ENCODE measurements at places on chromosomes 6 and 20.
A peak's percentile ranks its signal among the peaks of the same experiment; 100 is the strongest.

DNA sequence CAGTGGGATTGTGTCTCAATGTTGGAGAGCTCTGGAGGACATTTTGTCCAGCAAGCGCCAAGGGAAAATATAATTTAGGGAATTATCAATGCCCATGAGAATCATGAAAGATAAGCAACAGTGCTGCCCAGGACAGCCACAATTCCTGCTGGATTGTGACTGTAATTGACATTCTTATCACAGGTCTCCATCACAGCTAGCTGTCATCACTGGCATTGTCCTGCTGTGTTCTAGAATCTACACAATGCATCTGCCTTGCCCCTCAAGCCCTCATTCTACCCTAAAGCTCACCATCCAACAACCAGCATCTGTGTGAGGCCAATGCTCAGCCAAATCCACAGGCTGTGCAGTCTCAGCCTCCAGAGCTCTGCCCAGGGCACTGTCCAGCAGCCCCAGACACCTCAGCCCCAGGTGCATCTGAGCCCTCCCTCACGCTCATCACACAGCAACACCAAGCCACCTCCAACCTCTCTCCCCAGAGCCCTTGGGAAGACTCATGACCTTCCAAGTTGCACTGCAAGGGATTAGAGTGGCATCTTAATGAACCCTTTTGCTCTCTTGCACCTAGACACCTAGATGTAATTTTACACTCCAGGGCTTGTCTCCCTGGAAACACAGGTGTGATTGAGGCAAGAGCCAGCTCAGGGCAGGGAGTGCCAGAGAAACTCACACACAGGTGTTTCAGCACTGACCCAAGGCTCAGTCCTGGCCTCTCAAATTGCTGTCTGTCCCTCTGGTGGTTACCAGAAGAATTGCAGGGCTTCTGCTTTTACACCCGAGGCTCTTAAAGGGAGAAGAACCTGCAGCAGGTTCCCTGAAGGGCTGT, 85.2 kb upstream of the PHACTR3 start:
- peak; percentile 59 for DNase-seq

DNA sequence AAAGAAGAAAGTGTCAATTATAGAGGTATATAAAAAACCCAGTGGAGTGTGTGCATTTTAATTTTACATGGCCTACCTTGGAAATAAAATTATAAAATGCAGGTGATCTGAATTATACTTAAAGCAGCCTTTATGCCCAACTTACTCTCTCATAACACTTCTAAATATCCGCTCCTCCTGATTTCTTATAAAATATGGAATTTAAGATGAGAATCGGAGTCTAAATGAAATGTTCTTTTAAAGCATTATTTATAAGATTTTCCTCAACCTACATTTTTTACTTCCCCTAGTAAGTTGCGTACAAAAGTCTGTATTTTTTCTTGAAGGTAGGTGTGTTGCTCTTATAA, 3.5 kb downstream of the CITED2 start:
- DNase-seq: no peak

DNA sequence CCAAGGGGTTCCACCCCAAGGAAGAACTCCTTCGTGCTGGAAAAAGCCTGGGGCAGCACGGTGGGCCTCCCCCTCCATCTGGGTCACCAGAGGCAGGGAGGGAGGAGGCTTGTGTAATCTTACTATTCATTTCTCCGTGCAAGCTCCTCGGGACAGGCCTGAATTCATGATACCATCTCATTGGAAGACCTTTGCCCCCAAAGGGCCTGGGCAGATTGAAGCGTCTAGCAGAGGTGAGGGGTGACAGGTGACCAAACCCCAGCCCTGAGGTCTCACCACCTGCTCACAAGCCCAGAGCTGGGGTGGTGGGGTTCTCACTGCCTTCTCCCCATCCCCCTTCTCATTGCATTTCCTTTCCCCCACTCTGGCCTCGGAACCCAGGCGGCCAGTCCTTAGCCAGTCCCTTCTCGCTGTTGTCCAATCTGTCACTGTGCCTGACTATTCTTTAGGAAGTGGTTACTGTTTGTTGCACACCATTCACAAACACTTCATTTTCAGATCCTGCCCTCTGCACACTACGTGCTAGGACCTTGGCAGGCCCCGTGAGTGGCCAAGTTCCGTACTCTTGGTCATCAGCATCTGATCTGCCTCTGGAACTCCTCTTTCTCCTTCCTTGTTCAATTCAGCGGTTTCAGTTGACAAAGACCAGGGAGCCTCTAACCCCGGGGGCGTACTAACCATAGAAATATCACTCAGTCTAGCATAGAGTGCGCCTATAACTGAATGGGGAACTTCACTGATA, 137.1 kb downstream of the LY86 start:
- no peak for DNase-seq

- no peak for DNase-seq
Observed at GRCh38 chr20:62420846-62421715, 6.3 kb downstream of the RBBP8NL start.

DNA sequence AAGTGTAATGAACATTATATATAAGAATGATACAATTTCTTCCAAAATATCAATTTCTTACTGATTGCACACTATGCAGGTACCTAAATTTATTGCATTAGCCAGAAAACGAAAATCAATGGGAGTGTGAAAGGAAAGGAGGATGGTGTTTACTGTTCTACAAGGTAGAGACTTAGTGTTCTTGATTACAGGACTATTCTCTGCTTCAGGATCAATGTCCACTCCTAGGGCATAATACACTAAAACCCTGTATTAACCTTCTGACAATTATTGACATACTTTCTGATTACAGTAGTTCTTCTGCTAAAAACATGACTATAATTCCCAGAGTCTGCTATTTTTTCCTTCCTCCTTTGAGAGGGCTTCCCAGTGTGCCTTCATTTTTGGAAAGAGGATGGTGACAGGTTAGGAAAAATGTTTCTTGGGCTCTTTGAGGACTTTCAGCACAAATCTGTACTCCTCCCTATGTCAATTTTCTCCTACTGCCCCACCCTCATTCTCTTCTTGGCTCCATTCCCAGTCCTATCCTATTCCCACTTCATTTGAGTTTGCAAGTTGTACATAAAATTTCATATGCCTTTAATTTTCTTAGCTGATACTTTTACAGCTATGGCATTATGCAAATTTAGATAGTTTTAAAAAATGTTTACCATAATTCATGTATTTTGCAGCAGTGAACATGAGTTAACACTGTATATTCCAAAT, 278.9 kb downstream of the CENPW start:
- DNase-seq: no peak

DNA sequence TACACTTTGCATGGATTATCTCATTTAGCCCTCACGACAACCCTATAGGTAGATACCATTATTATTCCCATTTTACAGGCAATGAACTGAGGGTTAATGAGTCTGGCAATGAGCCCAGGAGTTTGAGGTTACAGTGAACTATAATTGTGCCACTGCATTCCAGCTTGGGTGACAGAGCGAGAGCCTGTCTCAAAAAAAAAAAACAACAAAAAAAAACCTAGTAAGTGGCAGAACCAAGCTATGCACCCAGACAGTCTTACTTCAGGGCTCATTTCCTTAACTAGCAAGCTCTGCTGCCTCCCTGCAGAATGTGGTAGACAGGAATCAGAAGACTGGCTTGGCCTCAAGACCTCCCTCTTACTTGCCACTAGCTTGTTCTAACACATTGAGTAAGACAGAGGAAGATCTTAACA, 71.9 kb upstream of the RREB1 start:
- DNase-seq: peak; percentile 55

GRCh38 chr6:151060096-151060765, 179.5 kb upstream of the AKAP12 start:
- peak; percentile 34 for DNase-seq

DNA sequence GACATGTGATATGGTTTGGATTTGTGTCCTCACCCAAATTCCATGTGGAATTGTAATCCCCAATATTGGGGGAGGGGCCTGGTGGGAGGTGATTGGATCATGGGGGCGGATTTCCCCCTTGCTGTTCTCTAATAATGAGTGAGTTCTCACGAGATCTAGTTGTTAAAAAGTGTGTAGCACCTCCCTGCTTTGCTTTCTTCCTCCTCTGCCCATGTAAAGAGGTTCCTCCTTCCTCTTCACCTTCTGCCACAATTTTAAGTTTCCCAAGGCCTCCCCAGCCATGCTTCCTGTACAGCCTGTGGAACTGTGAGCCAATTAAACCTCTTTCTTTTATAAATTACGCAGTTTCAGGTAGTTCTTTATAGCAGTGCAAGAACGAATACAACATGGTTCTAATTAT, 2.1 kb upstream of the ZNF451 start:
- DNase-seq: no peak

- no peak for DNase-seq
Observed at GRCh38 chr6:33746651-33747100, at the start of gene IP6K3. Gene IP6K3 (minus strand): TSS chr6:33746905. CDS start chr6:33735476, 11,429 bp downstream.

DNA sequence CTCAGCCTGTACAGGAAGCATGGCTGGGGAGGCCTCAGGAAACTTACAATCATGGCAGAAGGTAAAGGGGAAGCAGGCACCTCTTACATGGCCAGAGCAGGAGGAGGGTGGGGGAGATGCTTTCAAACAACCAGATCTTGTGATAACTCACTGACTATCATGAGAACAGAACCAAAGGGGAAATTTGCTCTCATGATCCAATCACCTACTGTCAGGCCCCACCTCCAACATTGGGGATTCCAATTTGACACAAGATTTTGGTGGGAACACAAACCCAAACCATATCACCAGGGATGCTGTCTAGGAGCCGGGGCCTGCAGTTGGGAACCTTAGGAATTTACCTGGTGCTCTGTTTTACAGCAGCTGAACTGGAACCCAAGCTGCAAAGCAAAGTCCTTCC, 191.1 kb upstream of the CITED2 start:
- no peak for DNase-seq

- DNase-seq: no peak
Observed at GRCh38 chr6:75378101-75378500, 93.5 kb upstream of the TMEM30A start.

- DNase-seq: no peak
Observed at GRCh38 chr20:37516811-37517750, 4.0 kb upstream of the NNAT start.

- DNase-seq: no peak
Observed at GRCh38 chr20:46119028-46119546, 973 bp downstream of the CD40 start.

DNA sequence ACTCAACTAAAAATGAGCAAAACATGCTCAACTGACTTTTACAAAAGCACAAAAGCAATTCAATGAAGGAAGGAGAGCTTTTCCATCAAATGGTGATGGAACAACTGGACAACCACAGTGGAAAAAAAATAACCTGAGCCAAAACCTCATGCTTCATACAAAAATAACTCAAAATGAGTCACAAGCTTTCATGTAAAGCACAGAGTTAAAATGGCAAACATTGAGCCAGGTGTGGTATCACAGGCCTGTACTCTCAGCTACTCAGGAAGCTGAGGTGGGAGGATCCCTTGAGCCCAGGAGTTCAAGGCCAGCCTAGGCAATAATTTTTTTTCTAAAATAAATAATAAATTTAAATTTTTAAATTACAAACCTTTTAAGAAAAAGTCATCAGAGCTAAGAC, 18.4 kb upstream of the HLA-G start:
- no peak for DNase-seq

- no peak for DNase-seq
Observed at GRCh38 chr6:14863902-14864850, 381.7 kb upstream of the JARID2 start.

DNA sequence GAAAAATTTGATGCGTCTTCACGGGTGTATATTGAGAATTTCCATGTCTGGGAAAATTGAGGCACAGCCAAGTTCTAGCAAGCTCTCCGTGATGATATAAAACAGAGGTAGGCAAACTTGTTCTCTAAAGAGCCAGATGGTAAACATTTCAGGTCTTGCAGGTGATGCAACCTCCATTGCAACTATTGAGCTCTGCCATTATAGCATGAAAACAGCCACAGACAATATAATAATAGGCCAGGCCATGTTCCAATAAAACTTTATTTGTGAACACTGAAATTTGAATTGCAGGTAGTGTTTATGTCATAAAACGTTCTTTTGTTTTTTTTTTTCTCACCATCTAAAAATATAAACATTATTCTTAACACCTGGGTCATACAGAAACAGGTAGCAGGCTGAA, 168.2 kb downstream of the ZNF217 start:
- no peak for DNase-seq

DNA sequence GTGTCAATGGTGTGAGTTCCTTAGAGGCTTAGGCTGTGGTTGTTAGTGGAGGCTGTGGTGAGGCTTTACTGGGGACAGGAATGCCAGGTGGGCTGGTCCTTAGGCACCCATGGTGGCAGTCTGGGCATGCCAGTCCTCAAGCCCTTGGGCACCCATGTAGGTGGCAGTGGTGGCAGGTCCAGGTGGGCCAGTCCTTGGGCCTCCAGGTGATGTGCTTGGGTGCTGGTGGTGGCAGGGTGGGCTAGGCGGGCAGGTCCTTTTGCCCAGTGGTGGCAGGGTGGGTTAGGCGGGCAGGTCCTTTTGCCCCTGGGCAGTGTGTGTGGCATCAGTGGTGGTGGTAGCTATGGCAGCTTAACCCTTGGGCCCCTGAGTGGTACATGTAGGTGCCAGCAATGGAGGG, 133.8 kb downstream of the FLRT3 start:
- DNase-seq: no peak

Measured in PC-9 (cell line).